ENCODE measurements at places on chromosomes 3 and 15. TPM values are rescaled to one million over a fixed set of nuclear protein-coding genes. Genes with fewer than 3 reads are reported as not detected.

Gene SCAMP5
- total RNA-seq = 10.7 TPM

GRCh38 chr3:101333883-101334282 lies 13.5 kb upstream of the IMPG2 start:
- H3K27ac ChIP-seq = no peak overlapping the region
- DNase-seq = no peak
- H3K4me3 ChIP-seq = no peak overlapping the region
- H3K4me1 ChIP-seq = no peaks in the 10 kb centered on the region

GRCh38 chr15:47184003-47184907 lies 533.0 kb upstream of the SEMA6D start:
- no peak overlapping the region for H3K27ac ChIP-seq
- no peak for DNase-seq
- H3K27me3 ChIP-seq = no peaks in the 10 kb centered on the region
- H3K4me3 ChIP-seq = no peak overlapping the region
- H3K4me1 ChIP-seq = no peaks in the 10 kb centered on the region

- no peak overlapping the region for H3K4me3 ChIP-seq
- peaks cover 8% of the 10 kb centered on the region for H3K36me3 ChIP-seq
- H3K27me3 ChIP-seq = no peaks in the 10 kb centered on the region
- peaks cover 46% of the 10 kb centered on the region for H3K4me1 ChIP-seq
- H3K27ac ChIP-seq = peak overlapping the region; percentile 26
- DNase-seq = peak; percentile 40
Measured at GRCh38 chr15:67025719-67026609, 39.4 kb upstream of the SMAD3 start.

GRCh38 chr3:41915353-41915752 lies 46.5 kb downstream of the ULK4 start:
- no peaks in the 10 kb centered on the region for H3K27me3 ChIP-seq
- H3K4me1 ChIP-seq = no peaks in the 10 kb centered on the region
- no peak overlapping the region for H3K4me3 ChIP-seq
- no peaks in the 10 kb centered on the region for H3K36me3 ChIP-seq
- no peak overlapping the region for H3K27ac ChIP-seq

- H3K27ac ChIP-seq = no peak within 1 kb of the TSS
- no peaks in the 10 kb centered on the region for H3K27me3 ChIP-seq
- H3K4me3 ChIP-seq = no peak within 1 kb of the TSS
- DNase-seq = no peak
- H3K36me3 ChIP-seq = no peaks in the 10 kb centered on the region
- no peaks in the 10 kb centered on the region for H3K4me1 ChIP-seq
Measured at GRCh38 chr3:151733613-151734012, at the start of gene AADACL2. AADACL2 (plus strand) TSS chr3:151733927; CDS start chr3:151734036, 109 bp downstream.

Gene GUCA1C
- not detected for total RNA-seq

- H3K4me1 ChIP-seq = no peaks in the 10 kb centered on the region
- peaks cover 58% of the 10 kb centered on the region for H3K27me3 ChIP-seq
- H3K4me3 ChIP-seq = no peak overlapping the region
Measured at GRCh38 chr3:196217307-196218154, 1.2 kb downstream of the SLC51A start.

DNA sequence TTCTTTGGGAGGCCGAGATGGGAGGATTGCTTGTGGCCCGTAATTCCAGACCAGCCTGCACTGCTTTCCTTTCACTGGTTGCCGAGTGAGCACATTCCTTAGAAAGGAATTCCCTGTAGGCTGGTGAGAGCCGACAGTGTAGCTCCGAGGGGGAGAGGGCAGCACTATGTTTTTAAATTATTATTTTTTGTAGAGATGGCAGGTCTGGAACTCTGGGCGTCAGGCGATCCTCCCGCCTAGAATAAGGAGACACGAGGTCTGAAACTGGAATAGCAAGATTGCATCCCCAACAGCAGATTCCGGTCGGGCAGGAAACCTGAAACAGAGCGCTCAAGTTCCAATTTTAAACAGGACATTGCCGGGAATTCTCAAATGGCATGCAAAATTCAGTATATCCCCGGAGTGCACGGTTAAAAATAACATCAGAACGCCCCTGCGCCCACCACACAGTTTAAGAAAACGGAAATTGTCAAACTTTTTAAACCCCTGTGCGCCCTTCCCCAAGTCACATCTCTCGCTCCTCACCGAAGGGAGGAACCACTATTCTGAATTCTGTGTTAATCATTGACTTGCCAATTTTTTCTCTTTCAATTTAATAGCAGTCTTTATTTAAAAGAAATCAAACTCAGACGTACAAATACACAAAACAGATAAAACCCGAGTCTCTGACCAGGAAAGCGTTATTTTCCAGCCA lies 643 bp upstream of the RNU5B-1 start:
- peak overlapping the region; percentile 100 for H3K27ac ChIP-seq
- H3K4me1 ChIP-seq = peaks cover 11% of the 10 kb centered on the region
- DNase-seq = peak; percentile 75

Gene ACKR2
- 1.5 TPM for total RNA-seq

- no peak overlapping the region for H3K4me3 ChIP-seq
- no peaks in the 10 kb centered on the region for H3K36me3 ChIP-seq
- no peaks in the 10 kb centered on the region for H3K4me1 ChIP-seq
- peaks cover 54% of the 10 kb centered on the region for H3K27me3 ChIP-seq
- no peak for DNase-seq
- no peak overlapping the region for H3K27ac ChIP-seq
Measured at GRCh38 chr3:72171946-72172345, 387.0 kb upstream of the PROK2 start.

Gene TMC3
- not detected for total RNA-seq

Gene DET1
- 4.9 TPM for total RNA-seq

DNA sequence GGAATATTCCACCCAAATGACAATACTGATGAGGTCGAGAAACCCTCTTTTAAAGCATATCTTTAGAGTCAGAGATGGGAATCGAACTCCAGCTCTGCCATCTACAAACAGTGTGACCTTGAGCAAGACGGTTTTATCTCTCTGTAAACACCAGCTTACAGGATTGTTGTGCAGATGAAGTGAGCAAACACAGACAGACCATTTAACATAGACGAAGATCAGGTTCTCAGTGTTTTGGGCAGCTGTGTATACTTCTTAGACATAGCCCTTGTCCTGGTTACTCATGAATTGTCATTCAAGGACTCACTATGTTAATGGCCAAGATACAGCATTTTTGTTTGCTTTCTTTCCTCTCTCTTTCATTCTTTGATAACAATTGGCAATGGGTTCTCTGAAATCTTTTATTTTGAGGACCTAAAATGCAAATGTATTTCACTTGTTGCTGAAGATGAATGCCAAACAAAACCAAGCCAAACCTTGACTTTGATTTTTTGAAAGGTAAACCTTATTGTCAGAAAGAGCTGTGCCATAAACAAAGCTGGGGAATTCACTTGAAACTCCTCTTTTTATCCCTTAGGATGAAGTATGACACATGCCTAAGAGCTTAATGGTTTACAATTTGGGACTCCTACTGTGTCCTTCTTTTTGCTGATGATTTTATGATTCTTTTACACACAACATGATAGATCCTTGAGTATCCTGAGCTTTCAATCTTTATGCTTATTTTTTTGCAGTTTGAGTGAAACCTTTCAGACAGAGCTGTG lies 250.0 kb upstream of the PDZRN3 start:
- DNase-seq = no peak
- no peak overlapping the region for H3K4me3 ChIP-seq
- H3K4me1 ChIP-seq = no peaks in the 10 kb centered on the region
- no peaks in the 10 kb centered on the region for H3K36me3 ChIP-seq

DNA sequence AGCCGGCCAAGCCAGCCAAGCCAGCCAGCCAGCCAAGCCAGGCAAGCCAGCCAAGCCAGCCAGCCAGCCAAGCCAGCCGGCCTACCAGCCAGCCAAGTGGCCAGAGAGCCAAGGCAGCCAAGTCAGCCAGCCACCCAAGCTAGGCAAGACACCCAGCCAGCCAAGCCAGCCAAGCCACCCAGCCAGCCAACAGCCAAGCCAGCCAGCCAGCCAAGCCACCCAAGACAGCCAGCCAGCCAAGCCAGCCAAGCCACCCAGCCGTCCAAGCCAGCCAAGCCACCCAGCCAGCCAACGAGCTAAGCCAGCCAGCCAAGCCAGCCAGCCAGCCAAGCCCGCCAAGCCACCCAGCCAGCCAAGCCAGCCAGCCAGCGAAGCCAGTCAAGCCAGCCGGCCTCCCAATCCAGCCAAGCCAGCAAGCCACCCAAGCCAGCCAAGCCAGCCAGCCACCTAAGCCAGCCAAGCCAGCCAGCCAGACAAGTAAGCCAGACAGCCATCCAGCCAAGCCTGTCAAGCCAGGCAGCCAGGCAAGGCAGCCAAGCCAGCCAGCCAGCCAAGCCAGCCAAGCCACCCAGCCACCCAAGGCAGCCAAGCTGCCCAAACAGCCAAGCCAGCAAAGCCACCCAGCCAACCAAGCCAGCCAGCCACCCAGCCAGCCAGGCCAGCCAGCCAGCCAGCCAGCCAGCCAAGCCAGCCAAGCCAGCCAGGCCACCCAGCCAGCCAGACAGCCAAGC lies 200.5 kb downstream of the GOLGA6L6 start:
- H3K27me3 ChIP-seq = no peaks in the 10 kb centered on the region
- H3K27ac ChIP-seq = no peak overlapping the region
- no peak overlapping the region for H3K4me3 ChIP-seq

- peaks cover 25% of the 10 kb centered on the region for H3K4me1 ChIP-seq
- H3K27me3 ChIP-seq = no peaks in the 10 kb centered on the region
- no peak for DNase-seq
Measured at GRCh38 chr3:172334671-172335207, 113.5 kb downstream of the GHSR start.

Gene SERINC4
- total RNA-seq = 0.33 TPM

GRCh38 chr15:93819826-93820225 lies 411.5 kb upstream of the MCTP2 start:
- H3K36me3 ChIP-seq = no peaks in the 10 kb centered on the region
- H3K4me3 ChIP-seq = no peak overlapping the region
- no peak overlapping the region for H3K27ac ChIP-seq

DNA sequence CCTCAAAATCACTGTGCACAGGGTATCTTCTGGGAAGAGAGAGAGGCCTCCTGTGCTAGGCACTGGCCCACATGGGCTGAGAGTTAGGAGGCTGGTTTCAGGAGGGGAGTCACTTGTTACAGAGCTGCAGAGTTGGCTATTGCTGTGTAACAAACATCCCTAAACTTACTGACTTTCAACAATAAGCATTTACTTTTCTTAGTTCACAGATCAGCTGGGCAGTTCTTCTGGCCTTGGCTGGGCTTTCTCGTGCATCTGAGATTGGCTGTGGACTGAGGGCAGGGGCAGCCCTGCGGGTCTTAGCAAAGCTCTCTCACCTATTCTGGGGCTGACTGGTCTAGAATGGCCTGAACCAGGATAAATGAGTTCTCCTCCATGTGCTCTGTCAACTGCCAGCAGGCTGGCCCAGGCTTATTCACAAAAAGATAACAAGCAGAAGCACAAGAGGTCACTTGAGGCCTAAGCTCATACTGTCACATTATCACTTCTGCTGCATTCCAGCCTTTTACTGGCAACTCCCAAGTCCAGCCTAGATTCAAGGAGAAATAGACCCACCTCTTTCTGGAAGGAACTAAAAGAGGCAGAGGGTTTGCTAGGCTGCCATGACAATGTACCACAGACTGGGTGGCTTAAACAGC lies 17.2 kb upstream of the RBSN start:
- no peaks in the 10 kb centered on the region for H3K36me3 ChIP-seq
- H3K4me3 ChIP-seq = no peak overlapping the region

Gene ITGA11
- not detected for total RNA-seq

Gene RTP3
- not detected for total RNA-seq

DNA sequence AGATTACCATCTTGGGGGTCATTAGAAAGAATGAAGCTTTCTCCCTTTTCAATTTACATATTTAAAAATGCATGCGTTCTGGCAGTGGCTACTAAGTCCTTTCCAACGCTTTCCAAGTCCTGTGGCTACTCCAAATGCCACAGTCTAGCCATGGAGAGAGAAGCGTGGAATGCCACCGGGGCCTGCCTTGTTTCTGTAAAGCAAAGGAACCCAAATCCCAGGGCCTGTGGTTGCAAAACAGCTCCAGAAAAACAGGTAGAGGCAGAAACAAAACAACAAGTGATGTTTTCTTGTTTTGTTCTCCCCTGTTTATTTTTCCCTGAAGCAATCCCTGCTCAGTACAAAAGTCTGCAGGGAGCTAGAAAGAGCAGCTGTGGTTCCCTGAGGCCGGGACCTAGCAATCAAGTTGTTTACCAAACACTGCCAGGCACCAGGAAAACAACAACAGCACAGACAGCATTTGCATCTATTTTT lies 85.5 kb downstream of the FOXP1 start:
- peaks cover 14% of the 10 kb centered on the region for H3K4me1 ChIP-seq
- H3K27ac ChIP-seq = no peak overlapping the region
- H3K4me3 ChIP-seq = no peak overlapping the region
- peaks cover 9% of the 10 kb centered on the region for H3K36me3 ChIP-seq
- no peak for DNase-seq

GRCh38 chr15:85044251-85044853 lies 62.7 kb downstream of the PDE8A start:
- no peak overlapping the region for H3K4me3 ChIP-seq
- H3K4me1 ChIP-seq = peaks cover 33% of the 10 kb centered on the region
- no peak overlapping the region for H3K27ac ChIP-seq
- peak; percentile 76 for DNase-seq

Gene GABRR3
- total RNA-seq = not detected

DNA sequence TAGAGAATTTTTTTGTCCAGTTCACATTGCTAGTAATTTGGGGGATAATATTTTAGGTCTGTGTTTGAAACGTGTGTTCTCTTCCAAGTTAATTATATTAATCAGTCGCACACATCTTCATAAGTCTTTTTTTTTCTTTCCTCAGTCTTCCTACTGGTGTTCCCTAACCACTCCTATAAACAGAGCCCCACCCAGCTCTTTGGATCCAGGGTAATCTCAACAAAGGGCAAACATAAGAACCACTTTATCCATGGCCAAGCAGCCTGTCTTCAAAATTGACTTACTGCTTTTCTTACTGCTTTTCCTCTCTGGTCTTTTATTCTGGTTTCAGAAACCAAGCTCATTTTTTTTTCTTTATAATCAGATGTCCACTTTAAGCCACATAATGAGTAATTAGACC lies 266.8 kb upstream of the NECTIN3 start:
- no peaks in the 10 kb centered on the region for H3K36me3 ChIP-seq
- DNase-seq = no peak
- H3K27me3 ChIP-seq = no peaks in the 10 kb centered on the region
- H3K27ac ChIP-seq = no peak overlapping the region
- peaks cover 19% of the 10 kb centered on the region for H3K4me1 ChIP-seq

DNA sequence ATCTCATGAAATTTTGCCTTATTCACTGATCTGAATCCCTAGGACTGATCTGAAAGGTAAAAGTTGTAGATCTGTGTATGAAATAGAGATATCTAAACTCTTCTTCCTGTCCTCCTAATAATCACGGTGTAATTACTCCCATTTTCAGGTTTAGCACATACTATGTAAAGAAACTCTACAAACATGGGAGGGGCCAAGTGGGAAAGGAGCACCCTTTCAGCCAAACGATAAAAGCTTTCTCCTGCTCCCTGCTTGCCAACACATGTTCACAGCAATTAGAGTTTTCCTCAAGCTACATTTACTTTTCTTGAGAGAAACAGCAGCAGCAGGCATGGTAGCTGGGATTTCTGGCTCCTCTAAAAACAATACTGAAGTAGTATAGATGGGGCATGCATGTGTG lies 71.6 kb downstream of the CHAC1 start:
- DNase-seq = no peak
- no peak overlapping the region for H3K4me3 ChIP-seq
- no peaks in the 10 kb centered on the region for H3K27me3 ChIP-seq
- H3K36me3 ChIP-seq = peaks cover 13% of the 10 kb centered on the region
